ENCODE measurements at places on chromosomes 2 and 18. TPM values are rescaled to one million over a fixed set of nuclear protein-coding genes. Genes with fewer than 3 reads are reported as not detected.

C2orf78 gene
- not detected for total RNA-seq

ARHGAP25 gene
- 8.9 TPM for total RNA-seq

ASB18 gene
- not detected for total RNA-seq

INHA gene
- total RNA-seq = not detected

MTIF2 gene
- total RNA-seq = 24.0 TPM

IGFBP5 gene
- total RNA-seq = 5.0 TPM

PID1 gene
- total RNA-seq = 0.20 TPM

CCBE1 gene
- total RNA-seq = under 0.01 TPM

GRCh38 chr2:72103690-72104089 lies 44.0 kb downstream of the CYP26B1 start:
- no peak for DNase-seq

- DNase-seq = no peak
Observed at GRCh38 chr2:215930505-215931253, 82.7 kb downstream of the MREG start.

GRCh38 chr18:5444269-5444668 lies 99.5 kb downstream of the EPB41L3 start:
- no peak for DNase-seq

- no peak for DNase-seq
Observed at GRCh38 chr2:69065735-69066336, 52.9 kb downstream of the ANTXR1 start.

DNA sequence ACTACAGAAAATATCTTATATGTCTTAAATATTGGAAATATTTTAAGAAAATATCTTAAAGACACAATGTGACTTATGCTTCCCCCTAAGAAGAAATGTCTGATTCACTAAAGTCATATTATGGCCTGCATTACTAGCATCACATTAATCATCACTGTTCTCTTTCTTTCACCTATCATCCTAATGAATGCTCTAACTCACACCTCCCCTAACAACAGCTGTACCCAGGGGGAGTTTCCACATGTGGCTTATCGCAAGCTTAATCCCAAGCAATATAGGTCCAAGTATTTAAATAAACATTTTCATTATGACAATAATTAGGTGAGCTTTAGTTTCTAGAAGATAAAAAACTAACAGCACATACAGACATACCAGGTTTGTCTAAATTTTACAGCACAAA lies 39.6 kb downstream of the REV1 start:
- no peak for DNase-seq

DNA sequence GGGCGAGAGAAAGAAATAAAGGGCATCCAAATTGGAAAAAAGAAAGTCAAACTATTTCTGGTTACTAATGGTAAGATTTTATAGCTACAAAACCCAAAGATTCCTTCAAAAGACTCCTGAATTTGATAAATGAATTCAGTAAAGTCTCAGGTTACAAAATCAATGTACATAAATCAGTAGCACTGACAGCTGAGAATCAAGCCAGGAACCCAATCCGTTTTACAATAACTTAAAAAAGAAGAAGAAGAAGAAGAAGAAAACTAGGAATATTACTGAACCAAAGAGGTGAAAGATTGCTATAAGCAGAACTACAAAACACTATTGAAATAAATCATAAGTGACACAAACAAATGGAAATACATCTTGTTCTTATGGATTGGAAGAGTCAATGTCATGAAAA lies 291.5 kb upstream of the GULP1 start:
- DNase-seq = no peak

GRCh38 chr2:190759749-190760213 lies 110.9 kb downstream of the NAB1 start:
- peak; percentile 58 for DNase-seq

- no peak for DNase-seq
Observed at GRCh38 chr2:240922982-240923537, 16.9 kb downstream of the CROCC2 start.

- DNase-seq = peak; percentile 36
Observed at GRCh38 chr18:31302991-31303390, 15.0 kb upstream of the DSG1 start.

GRCh38 chr18:10170375-10170774 lies 256.6 kb downstream of the VAPA start:
- no peak for DNase-seq

DNA sequence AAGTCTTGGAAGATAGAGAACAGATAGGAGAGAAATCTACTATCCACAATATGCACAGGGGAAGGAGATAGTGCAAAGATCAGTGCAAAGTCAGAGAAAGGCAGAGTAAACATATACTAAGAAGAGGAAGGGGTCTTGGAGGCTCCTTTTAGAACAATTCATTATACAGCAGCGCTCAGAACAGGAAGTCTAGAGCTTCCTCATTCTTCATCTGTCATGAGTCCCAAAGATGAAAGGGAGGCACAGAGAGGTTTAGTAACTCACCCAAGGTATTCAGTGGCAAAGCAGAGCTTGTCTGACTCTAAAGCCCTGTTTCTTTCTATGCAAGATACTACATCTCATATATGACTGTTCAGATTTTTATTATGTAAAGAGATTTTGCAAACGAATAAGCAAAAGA lies 1.4 kb downstream of the SP110 start:
- no peak for DNase-seq

GRCh38 chr2:12884713-12885282 lies 168.1 kb downstream of the TRIB2 start:
- peak; percentile 76 for DNase-seq

DNA sequence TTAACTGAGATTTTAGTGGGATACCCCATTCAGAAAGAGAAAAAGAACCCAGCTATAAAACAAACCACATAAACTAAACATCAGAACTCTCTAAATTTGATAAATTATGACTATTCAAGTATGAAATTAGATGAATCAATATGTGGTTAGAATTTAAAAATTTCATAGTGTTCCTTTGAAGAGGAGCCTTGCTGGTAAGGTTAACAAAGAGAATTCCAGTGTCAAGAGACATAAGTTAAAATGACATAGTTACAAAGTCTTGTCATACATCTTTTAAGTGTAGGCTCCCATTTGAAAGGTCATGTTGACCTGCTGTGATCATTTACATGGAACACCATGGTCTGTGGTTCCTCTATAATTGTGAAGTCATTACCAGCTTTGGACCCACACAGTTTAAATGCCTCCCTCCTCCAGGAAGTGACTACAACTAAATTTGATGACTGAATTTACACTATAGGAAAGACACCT lies 231.6 kb upstream of the ETAA1 start:
- DNase-seq = no peak

Data from lung microvascular endothelial cell (primary cell).